ENCODE measurements at places on chromosomes 2 and 18.

DNA sequence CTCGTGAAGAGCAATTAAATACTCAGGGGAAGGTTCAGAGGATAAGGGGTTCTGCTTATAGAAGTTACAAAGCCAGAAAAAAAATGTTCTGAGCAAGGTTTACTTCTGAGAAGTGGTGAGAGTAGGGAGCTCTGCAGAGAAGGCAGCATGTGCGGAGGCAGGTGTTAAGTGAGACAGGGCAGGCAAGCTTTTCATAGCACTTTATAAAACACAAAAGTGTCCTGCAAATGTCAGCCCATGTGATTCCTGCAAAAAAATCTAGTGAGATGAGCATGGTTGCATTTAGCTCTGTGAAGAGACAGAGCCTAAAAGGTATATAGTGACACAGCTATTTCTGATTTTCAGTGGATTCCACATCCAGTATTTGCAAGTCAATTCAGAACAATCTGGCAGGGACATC lies 223.8 kb upstream of the SYT4 start:
- no peak for DNase-seq

DNA sequence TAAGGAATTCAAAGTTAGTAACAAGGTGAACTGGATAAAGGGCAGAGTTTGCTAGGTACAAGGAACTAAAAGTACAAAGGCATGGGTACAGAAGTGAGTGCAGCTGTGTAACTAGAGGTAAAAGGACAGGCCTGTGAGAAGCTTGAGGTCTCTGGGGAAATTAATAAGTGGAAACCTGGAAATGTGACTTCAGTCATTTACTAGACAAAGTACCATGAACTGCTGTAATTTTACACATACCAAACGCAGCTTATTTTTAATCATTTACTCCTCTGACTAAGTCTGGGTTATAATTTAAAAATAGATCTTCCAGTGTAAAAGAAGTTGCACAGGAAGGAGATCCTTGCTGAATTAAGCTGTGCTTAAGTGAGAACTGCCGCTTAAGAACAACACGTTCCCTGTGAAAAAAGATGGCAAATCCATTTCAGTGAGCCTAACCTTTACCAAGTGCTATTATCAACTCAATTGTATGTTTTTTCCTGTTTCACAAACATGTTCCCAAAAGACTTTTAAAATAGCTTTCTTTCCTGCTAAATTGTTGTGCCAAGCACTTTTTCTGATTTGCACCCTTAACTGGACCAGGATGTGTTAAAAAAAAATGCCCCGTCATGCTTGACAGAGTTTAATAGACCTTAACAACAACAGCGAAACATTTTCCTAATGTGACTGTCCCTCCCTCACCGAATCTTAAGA lies 44.3 kb downstream of the CALCRL start:
- DNase-seq: no peak

- DNase-seq: no peak
These were observed 9.8 kb upstream of the DNAJC27 start for GRCh38 chr2:24981411-24982136.

GRCh38 chr2:55311444-55311870 lies 42.4 kb upstream of the MTIF2 start:
- peak; percentile 8 for DNase-seq

DNA sequence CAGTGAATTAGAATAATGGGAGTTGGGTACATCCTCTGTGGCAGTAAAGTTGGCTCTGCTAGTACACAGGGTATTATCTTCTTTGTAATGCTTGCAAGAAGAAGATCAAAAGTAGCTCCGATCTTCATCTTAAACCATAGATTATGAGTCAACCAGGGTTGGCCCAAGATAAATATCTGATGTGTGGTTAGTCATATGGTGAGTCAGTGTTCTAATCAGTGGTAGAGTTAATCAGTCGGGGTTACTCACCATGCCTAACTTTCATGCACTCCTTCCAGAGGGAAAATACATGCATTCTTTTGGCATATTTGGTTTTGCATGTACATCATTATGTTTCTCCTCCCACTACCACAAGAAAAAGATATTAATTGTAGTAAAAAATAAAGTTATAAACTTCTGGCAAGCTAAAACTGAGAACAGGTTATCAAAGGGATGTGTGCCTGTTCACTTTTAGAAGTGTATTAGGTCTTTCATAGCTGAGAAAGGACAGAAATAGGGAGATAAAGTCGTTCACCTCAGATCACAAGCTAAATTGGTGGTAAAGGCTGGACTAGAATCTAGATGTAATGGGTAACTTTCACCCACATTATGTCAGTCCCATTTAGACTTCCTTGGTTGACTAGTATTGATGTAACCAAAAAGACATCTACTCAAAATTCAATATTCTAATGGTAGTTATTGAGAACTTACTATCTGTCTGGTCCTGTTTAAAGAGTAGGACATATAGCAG lies 684.4 kb downstream of the IRS1 start:
- no peak for DNase-seq

DNA sequence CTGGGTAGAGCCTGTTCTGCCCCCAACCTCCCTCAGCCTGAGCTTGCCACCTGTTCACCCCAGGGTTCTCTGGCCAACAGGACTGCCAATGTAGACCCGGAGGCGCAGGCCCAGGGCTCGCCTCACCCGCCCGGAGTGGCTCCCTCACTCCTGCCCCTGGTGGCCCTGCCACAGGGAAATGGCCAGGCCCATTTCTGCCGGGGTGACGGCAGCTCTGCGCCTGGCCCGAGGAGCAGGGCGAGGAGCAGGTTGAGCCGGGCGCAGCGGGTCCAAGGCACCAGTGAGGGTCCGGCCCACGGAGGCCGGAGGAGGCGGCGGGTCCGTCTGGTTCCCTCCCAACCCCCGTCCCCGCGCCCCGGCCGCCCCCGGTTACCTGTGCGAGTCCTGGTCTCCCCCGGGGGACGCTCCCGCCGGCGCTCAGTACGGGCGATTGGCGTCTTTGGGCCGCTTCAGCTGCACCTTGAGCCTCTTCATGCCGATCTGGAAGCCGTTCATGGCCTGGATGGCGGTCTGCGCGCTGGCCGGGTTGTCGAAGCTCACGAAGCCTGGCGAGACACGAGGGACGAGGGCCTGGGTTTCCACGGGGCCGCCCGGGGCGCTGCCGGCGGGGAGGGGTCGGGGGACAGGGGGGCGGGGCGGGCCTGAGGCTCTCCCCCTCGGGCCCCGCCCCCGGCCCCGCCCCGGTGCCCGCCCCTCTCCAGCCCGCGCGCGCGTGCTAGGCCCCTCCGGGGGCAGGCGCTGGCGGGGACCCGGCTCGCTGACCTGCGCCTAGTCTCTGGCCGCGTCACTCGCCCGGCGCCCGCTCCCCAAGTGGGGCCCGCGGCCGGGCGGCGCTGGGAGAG lies 312.0 kb downstream of the CELF4 start:
- DNase-seq: no peak
